ENCODE measurements at places on chromosomes 5 and 9.

- no peak for DNase-seq
- H3K4me1 ChIP-seq: no peaks in the 10 kb centered on the region
- H3K27ac ChIP-seq: no peak overlapping the region
- no peak overlapping the region for H3K4me3 ChIP-seq
- H3K27me3 ChIP-seq: peaks cover 11% of the 10 kb centered on the region
Measured at GRCh38 chr5:174139623-174140022, 94.1 kb downstream of the NSG2 start.

GRCh38 chr9:89594811-89595550 is 9.8 kb upstream of the GADD45G start:
- peaks cover 28% of the 10 kb centered on the region for H3K27me3 ChIP-seq
- no peak overlapping the region for H3K4me3 ChIP-seq
- no peak for DNase-seq
- H3K27ac ChIP-seq: no peak overlapping the region
- H3K36me3 ChIP-seq: no peaks in the 10 kb centered on the region
- H3K4me1 ChIP-seq: peaks cover 27% of the 10 kb centered on the region

DNA sequence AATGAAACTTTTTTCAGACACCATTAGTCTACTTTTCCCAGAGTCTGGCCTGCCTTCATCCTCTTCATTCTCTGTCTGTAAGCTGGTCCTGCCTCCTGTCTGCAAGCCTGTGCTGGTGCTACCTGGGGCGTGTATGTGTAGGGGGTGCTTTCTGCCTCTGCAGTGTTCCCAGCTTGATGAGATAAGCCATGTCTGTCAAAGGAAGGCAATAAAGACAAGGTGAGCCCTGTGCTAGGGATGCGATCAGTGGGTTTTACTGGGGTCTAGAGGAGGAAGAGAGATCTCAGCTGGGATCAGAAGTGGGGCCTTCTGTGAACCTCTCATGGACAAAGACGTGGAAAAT is 78.0 kb upstream of the TGFBR1 start:
- H3K4me3 ChIP-seq: no peak overlapping the region
- H3K4me1 ChIP-seq: peaks cover 12% of the 10 kb centered on the region
- no peak overlapping the region for H3K27ac ChIP-seq
- DNase-seq: no peak
- H3K27me3 ChIP-seq: peaks cover 21% of the 10 kb centered on the region
- H3K36me3 ChIP-seq: no peaks in the 10 kb centered on the region

DNA sequence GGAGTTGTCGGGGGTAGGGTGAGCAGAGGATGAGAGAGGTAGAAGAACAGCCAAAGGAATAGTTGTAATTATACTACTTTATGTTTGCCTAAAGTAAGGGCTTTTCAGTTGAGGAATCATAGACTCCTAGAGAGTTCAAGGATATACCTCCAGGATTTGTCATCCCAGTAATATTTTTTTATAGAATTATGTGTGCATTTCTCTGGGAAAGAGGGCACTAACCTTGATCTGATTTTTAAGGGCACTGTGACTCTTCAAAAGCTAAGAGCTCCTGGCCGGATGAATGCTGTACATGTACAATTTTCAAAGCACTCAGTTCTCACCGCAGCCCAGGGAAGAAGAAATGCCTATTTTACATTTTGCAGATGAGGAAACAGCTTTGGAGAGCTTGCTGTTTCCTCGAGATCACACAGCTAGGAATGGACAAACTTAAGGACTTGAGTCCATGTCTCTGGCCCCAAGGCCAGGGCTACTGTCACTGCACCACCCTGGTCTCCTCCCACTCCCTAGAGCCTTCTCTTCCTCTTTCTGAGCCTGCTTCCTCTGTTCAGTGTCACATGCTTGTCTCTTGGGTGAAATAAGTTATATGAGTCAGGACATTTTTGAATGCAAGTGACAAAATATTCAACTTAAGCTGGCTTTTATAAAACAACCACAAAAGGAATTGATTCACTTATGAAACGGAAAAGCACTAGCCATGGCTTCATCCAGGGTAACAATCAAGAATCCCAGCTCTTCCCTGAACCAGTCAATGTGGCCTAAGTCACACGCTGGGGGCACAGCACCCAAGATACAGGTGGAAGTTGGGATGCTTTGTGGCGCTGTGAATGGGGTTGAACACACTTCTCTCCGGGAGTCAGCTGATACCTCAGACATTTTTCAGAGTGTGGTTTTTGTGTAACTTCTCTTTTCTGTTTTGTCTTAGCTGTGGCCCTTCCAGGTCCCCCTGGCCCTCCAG is 45.7 kb upstream of the TGFBR1 start:
- no peak for DNase-seq
- H3K27ac ChIP-seq: no peak overlapping the region
- H3K27me3 ChIP-seq: peaks cover 24% of the 10 kb centered on the region
- H3K4me3 ChIP-seq: no peak overlapping the region
- H3K36me3 ChIP-seq: no peaks in the 10 kb centered on the region
- H3K4me1 ChIP-seq: peaks cover 14% of the 10 kb centered on the region

- H3K27me3 ChIP-seq: no peaks in the 10 kb centered on the region
- peaks cover 21% of the 10 kb centered on the region for H3K4me1 ChIP-seq
- H3K27ac ChIP-seq: no peak overlapping the region
- DNase-seq: no peak
- no peak overlapping the region for H3K4me3 ChIP-seq
Measured at GRCh38 chr5:138082033-138082432, 1.8 kb upstream of the WNT8A start.

DNA sequence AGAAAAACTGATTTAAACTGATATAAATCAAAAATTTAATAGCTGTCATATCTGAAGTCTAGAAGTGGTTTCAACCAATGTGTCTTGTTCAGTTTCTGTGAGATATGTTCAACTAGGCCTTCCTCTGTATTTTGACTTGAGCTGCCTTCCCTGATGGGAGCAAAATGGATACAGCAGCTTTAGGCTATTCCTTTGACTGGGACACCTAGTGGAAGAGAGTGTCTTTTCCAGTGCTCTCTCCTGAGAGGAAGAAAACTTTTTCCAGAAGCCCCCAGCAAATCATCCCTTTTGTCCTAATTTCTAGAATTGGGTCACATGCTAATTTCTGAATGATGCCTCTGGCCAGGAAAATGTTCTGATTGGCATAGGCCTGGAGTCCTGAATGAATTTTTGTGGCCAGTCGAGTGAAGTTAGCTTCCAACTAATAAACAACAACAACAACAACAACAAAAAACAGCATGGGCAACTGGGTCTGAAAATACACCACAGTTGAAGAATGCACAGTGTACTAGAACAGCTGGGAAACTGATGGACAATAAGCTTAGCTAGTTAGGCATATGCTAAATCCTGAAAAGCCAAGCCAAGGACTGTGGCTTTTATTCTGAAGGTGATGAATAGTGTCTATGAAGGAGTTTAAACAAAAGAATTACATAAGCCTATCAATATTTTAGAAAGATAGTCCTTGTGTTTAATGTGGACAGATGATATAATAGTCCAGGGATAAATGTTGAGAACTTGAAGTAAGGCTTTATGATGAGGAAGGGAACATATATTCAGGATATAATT is 125.7 kb downstream of the FBN2 start:
- no peak overlapping the region for H3K4me3 ChIP-seq
- peak overlapping the region; percentile 12 for H3K27ac ChIP-seq
- peaks cover 80% of the 10 kb centered on the region for H3K36me3 ChIP-seq
- DNase-seq: no peak
- no peaks in the 10 kb centered on the region for H3K27me3 ChIP-seq

DNA sequence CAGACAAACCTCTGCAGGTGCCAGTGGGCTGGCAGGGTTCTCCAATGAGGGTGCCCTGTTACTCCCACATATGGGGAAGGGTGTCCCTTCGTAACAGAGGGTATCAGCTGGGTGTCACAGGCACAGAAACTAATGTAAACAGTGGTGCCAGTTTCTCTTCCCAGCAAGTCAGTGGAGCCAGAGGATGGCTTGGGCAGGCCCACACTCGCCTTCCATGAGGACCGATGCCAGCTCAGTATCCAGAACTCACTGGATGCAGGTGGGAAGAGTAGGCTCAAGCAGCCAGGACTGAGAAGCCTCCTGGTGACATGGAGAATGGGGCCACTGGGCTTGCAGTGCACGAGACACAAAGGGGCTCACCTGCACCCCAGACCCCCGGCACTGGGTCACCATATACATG is 30.4 kb downstream of the FSTL4 start:
- no peaks in the 10 kb centered on the region for H3K36me3 ChIP-seq
- H3K4me3 ChIP-seq: no peak overlapping the region
- DNase-seq: no peak
- H3K27ac ChIP-seq: no peak overlapping the region
- peaks cover 13% of the 10 kb centered on the region for H3K27me3 ChIP-seq
